ENCODE measurements at places on chromosomes 12 and 14. TPM values are rescaled to one million over a fixed set of nuclear protein-coding genes. Genes with fewer than 3 reads are reported as not detected.

DNA sequence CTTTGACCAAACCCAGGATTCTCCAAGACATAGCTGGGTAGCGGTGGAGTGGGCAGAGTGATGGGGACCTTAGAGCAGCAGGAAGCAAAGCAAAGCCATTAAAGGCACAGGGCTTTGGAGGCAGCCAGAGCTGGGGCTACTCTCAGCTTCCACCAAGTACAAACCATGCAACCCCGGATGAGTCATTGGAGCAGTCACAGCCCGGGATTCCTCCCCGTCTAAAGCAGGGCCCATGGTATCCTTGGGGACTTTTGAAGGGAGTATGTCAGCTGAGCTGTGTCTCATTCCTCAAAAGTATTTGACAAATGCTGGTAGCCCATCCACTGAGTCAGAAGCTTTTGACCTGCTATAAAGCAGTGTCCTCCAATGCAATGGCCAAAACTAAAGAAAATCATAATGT lies 9.7 kb upstream of the IFI27 start:
- DNase-seq: no peak

- no peak for DNase-seq
Measured at GRCh38 chr12:98156697-98157096, 358.7 kb upstream of the TMPO start.

- no peak for DNase-seq
Measured at GRCh38 chr12:114823724-114824123, 139.7 kb upstream of the TBX3 start.

GRCh38 chr14:67268426-67269150 lies 27.4 kb downstream of the PALS1 start:
- no peak for DNase-seq

- no peak for DNase-seq
Measured at GRCh38 chr12:130281153-130281799, 56.4 kb upstream of the PIWIL1 start.

DNA sequence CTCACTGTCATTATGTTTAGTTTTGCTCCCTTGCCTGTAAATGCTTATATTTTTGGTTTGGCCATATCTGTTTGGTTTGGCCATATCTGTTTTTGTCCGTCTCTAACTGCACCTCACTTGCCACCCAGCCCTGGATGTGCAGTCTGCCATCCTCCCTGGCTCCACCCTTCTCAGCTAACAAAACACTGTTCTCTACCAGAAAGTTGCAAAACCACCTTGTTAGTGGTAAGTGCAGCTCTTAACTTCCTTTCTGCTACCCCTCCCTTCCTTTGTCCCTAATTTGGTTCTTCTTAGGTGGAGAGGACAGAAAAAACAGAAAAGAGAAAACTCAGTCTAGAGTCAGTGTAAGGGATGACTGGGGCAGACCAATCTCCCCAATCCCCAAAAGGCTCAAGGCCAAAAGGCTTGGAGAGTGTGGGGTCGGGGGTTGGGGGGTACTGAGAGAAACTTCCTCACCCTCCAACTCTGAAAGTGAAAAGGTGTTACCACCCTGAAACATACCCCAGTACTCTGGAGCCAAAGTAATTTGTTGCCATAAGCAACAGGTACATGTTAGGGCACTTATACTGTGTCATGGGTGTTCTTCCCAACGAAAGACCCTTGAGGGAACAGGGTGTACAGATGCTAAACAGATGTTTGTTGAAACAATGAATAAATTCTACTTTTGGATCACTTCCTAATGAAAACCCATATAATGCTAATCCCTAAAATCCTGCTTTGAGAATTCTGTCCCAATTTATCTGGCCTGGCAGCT lies 5.0 kb downstream of the BIN2 start:
- DNase-seq: peak; percentile 41

GRCh38 chr14:100780646-100781355 lies 45.1 kb upstream of the MEG3 start:
- no peak for DNase-seq

DNA sequence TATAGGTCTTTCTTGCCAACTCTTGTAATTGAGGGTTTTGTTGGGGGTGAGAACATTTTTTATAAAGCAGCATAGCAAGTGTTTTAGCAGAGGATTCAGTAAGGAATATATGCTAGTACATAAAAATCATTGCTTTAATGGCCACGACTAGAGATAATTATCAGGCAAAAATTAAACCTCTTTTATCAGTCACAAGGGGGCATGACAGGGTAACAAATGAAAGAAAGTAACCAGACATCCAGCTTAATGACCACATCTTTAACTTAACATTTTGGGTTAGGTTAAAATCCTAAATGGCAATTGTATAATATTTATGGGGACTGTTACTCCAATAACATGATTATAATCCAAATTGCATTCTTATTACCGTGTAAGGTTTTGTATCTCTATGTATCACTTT lies 119.6 kb downstream of the LRRIQ1 start:
- peak; percentile 1 for DNase-seq

- DNase-seq: no peak
Measured at GRCh38 chr14:23951590-23952201, 1.9 kb upstream of the DHRS4 start.

DNA sequence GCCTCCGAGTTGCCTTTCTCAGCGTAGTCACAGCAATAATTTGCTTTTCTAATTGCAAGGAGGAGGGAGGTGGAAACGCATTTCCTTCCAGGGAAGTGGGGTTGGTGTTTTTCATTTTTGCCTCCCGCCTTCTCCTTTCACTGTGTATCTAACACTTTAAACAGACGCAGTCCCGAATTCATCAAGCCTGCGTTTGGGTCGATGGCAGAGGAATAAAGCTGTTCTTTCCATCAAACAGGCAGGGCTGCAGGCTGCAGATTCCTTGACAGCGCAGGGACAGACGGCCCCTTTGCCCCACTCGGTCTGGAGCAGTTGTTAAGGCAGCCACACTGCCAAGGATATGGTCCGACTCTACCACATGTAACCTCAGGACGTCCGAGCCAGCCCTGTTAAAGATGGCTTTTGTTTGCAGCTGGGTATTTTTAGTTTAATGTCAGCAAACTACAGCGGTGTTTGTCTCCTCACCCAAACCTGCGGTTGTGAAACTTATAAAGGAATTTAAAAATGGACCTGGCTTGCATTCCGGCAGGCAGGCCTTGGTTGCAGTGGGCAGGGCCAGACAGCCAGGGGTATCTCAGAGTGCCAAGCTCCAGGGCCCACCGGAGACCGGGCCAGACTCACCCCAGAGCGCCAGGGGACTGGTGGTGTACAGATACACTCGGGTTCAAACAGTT lies 2.1 kb downstream of the CHST11 start:
- no peak for DNase-seq

- no peak for DNase-seq
Measured at GRCh38 chr12:111976291-111976690, 36.7 kb downstream of the TMEM116 start.

- DNase-seq: no peak
Measured at GRCh38 chr12:129863938-129864337, 39.9 kb downstream of the TMEM132D start.

DNA sequence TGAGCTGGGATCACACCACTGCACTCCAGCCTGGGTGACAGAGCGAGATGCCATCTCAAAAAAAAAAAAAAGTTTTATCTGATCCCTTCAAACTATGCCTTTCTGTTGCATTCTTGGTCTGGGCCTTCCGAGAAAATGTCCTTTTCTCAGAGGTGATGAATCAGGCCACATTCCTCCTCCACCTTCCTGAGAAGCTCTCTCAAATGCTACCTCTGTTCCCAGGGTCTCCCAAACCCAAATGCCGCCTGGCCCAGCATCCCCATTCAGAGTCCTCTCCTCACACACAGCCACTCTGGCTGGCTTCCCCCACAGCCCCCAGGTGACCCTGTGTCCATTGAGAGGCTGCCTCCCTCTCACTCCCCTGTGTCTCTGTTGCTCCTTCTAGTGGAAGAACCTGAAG lies 19.7 kb upstream of the TMED10 start:
- no peak for DNase-seq

GRCh38 chr14:104118006-104118844 lies 20.2 kb upstream of the KIF26A start:
- DNase-seq: no peak

DNA sequence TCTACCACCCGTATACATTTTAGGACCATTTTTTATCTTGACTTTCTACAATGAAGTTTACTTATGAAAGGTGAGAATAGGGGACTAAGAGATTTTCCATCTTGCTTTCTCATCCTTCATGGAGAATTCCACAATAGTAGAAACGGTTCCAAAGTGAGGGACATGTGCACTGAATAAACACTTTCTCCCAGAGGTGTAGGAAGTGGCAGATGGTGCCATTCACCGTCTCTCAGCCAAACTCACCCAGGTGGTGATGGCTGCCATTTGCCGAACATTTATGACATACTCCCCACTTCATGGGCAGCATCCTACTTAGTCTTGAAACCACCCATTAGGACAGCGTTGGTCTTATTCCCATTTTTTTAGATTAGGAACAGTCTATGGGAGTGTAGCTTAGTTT lies 540.5 kb downstream of the DIO2 start:
- no peak for DNase-seq

DNA sequence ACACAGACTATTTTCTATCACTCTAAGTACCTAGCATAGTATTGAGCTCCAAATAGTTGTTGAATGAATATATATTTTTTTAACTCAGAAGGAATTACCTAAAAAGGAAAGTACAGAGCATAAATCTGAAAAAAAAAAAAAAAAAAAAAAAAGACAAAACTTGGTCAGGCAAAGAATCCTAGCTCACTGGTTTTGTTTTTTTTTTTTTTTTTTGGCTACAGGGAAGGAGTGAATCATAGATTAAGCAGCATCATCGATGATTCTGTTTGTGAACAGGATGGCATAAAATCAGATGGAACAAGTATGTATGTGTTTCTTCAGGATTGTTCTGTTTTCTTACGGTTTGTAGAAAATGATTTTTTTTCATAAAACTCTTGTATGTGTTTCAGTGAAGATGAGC lies 66.1 kb upstream of the BCAT1 start:
- DNase-seq: no peak

GRCh38 chr14:77356899-77357298 lies 20.0 kb downstream of the TMED8 start:
- no peak for DNase-seq

- peak; percentile 44 for DNase-seq
Measured at GRCh38 chr12:54364413-54364812, at the start of gene GPR84. Gene GPR84, minus strand, starts transcription at chr12:54364486. Its CDS starts 635 bp downstream, at chr12:54363851.

DNA sequence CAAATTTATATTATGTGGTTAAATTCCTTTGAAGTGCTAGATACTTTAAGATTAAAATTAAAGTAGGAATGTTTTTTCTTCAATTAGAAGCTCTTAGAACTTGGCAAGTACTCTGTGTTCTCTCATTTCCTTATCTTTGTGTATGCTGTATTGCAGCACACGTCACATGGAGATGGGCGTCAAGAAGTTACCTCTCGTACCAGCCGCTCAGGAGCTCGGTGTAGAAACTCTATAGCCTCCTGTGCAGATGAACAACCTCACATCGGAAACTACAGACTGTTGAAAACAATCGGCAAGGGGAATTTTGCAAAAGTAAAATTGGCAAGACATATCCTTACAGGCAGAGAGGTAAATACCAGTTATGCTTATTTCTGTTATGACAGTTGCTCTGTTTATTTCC lies 19.7 kb downstream of the MARK3 start:
- no peak for DNase-seq

- DNase-seq: no peak
Measured at GRCh38 chr12:66240096-66240820, 51.2 kb downstream of the IRAK3 start.

GRCh38 chr12:25101092-25101445 lies 93.9 kb downstream of the DNAI7 start:
- DNase-seq: no peak

DNA sequence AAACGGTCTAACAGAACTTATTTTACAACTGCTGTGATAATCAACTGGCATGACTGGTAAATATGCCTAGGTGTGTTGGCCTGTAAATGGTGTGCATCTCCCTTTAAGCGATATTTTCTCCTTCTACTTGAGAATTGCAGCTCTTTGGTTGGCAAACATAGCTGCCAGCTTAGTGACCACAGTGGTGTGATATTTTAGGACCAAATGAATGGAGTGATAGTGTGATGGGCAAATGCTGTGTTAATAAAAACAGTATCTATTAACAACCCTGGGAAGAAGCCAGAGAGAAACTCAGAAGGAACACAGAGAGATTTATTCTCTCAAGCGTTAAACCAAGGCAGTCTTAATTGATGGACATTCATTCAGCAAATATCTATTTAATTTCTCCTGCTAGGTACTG lies 278.4 kb downstream of the AACS start:
- DNase-seq: no peak

- no peak for DNase-seq
Measured at GRCh38 chr12:4742416-4742970, 22.3 kb downstream of the GALNT8 start.

DNA sequence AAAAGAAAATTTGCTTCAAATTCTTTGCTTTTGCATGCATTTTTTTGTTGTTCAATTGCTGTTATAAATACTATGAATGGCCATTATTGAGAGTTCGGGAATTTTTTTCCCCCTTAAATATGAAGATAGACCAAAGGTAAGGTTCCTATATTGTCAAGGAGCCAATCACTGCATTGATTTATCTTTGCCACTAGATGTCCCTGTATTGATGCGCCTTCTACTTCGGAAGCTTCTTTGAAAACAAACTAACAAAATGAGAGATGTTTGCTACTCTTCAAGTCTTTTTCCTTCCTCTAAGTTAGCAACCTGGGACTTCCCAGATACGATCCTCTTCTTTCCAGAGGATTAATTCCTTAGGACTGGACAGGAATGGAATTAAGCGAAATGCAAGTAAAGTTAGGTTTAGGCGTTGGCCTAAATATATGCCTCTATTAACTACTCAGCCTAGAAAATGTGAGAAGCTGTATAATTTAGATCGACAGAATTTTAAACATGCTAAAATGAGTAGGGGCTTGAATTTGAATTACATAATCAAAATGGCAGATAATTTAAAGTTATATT lies 318.1 kb downstream of the AEBP2 start:
- DNase-seq: peak; percentile 26

DNA sequence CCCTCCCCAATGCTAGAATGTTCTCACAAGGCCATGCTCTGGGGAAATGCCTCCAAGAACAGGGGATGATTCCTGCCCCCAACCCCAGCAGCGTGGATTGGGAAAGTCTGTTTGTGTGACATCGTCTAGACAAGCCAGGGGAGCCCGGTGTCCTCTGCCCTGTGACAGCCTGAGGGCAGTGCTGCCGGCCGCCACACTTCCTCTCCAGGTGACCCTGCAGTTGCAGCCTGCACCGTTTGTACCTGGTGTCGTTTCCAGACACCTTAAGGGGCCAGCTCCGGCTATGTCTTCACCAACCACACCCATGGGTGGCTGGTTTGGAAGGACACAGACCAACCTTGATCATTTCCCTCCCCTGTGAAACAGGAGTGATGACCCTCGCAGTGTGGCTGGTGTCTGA lies 372.6 kb downstream of the BCL11B start:
- DNase-seq: no peak

The MYH6 gene
- not detected for total RNA-seq

The PMCH gene
- not detected for total RNA-seq

The C12orf54 gene
- not detected for total RNA-seq

The GALNT6 gene
- total RNA-seq: 5.5 TPM

The PLA2G1B gene
- not detected for total RNA-seq

The ACVRL1 gene
- not detected for total RNA-seq

The GARIN6 gene
- total RNA-seq: not detected

The ATP2A2 gene
- 166 TPM for total RNA-seq

The TTC9 gene
- total RNA-seq: 14.1 TPM

The EFS gene
- not detected for total RNA-seq

The ANKS1B gene
- total RNA-seq: 5.4 TPM

The SIX6 gene
- total RNA-seq: not detected

The CELA1 gene
- not detected for total RNA-seq

Data from OCI-LY7 (cell line).